ENCODE measurements at places on chromosomes 7 and 10.

DNA sequence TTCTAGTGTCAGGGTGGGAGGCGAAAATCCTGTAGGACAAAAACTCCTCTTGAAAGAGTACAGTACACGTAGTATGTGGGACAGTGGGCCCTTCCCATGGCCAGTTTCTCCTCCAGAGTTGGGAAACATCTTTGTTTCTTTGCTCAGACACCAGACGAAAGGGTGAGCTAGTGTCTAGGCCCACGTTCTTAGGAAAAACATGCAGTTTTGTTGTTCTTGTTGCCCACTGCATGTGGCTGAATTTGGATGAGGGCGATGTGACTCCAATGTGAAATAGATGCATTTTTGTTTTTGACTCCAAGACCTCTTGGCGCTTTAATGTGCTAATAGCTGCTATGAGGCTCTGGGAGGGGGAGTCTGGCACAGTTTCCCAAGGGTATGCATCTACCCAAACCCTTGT lies 100.8 kb downstream of the ATXN7L1 start:
- DNase-seq: no peak

- no peak for DNase-seq
Observed at GRCh38 chr10:103926722-103927319, 8.8 kb upstream of the STN1 start.

GRCh38 chr10:5889624-5890451 lies at the start of the genes ANKRD16 and FBH1:
Gene ANKRD16, minus strand, starts transcription at chr10:5889893. Its CDS starts 539 bp downstream, at chr10:5889354.
Gene FBH1, plus strand, starts transcription at chr10:5890243. Its CDS starts 103 bp downstream, at chr10:5890346.
- DNase-seq: peak; percentile 97

- DNase-seq: no peak
Observed at GRCh38 chr7:35477609-35478008, 217.3 kb downstream of the HERPUD2 start.

- DNase-seq: no peak
Observed at GRCh38 chr7:69678494-69679187, 80.4 kb downstream of the AUTS2 start.

- no peak for DNase-seq
Observed at GRCh38 chr10:113499806-113500205, 53.0 kb upstream of the HABP2 start.

DNA sequence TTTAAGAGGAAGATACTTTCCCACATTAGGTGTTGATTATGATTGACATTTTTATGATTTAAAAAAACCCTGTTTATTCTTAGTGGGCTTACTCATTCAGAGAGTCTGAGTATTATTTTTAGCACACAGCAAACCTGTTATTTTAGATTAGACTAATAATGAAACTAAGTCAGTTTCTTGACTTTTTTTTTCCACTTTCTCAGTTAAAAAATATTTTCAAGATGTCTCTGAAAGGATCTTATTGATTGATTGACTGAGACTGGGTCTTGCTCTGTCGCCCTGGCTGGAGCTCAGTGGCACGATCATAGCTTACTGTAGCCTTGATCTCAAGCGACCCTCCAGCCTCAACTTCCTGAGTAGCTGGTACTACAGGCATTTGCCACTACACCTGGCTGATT lies 20.4 kb upstream of the INPP5F start:
- no peak for DNase-seq

DNA sequence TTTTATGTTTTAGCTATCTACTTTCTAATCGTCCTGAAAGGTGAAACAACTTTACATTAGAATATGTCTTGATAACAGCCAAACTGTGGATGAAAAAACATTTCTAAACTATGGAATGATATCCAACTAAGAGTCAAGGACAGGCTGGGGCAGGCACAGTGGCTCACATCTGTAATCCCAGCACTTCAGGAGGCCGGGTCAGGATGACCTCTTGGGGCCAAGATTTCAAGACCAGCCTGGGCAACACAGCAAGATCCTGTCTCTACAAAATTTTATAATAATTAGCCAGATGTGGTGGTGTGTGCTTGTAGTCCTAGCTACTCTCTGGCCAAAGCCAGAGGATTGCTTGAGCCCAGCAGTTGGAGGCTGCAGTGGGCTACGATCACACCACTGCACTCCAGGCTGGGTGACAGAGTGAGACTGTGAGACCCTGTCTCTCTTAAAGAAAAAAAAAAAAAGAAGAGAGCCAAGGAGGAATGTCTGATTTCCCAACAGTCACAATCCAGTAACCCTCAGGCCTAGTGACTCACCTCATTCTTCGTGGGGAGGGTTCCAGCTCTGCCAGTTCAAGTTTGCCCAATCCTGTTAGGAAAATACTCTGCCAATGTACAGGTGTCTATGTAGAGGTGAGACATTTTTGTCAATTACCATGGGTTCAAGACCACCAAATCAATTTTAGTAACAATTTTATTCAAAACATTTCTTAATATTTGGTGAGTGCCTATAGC lies 14.6 kb upstream of the FZD1 start:
- DNase-seq: no peak

- no peak for DNase-seq
Observed at GRCh38 chr7:141562543-141562942, 11.3 kb downstream of the AGK start.

DNA sequence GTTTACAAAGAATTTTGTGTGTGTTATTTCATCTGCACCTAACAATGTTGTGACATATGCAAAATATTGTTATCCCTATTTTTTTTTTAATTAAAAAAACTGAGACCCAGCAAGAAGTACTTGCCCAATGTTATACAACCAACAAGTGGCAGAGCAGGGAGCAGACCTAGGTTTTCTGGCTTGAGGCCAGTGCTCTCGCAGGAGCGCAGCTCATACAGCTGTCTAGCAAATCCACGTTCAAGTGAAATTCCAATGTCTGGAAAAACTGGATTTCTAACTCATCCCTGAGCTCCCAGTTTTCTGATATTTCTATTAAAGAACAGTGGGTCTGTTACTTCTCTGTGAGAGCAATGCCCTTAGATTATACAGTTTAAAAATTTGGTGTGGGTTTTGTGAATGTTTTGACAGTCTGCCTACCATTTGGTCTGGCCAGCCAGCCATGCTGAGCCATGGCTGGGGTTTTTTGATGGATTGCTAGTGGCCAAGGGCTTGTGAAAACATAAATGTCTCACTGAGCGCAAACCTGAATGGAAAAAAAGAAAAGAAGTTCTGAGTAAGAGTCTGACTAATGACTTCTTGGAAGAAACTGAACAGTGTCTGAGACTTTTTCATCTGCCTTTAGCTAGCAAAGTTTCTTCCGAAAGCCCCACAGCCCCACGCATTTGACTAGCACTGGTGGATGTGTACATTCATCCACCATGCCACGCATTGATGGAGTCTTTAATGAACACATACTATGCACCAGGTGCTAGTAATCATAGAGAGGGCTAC lies 15.4 kb upstream of the PRF1 start:
- DNase-seq: no peak

GRCh38 chr10:14032406-14032998 lies 298.2 kb downstream of the FRMD4A start:
- peak; percentile 21 for DNase-seq

DNA sequence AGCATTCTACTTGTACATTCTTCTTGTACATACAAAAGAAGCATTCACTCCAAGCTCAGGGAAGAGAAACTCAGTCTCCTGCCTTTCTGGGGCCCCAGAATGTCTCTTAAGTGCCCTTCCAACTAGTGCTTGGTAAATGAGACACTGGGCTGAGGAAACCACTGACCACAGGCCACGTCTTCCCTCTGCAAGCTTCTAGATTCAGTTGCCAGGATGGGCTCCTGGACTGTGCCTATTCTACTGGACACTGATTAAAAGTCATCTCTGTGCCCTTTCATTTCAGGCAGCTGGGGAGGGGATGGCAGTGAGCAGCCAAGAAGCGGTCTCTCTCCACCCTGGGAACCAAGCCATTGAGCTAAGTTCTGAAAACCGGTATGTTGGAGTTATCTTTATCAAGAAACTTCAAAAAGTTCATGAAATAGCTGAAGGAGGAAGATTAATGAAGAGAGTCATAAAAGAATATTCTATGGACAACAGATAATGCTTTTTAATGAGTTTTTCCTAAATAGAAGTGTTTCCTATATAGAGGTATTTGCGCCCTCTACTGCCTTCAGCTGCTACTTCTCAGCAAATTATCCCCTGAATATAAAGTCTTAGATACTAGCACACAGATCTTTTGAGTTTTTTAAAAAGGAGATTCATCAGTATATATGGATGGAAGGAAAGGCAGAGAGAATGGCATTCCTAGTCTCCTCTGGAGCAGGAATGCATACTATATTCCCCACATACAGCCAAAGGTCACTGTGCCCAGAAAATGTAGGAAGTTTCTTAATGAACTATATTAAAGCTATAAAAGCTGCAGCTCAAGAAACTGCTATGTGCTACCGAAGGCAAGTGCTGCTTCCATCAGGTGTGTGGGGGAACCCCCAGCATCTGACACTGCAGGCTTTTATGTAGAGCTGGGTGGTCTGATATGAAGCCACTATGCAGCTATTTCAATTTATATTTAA lies 8.4 kb upstream of the IFIT1B start:
- DNase-seq: no peak

DNA sequence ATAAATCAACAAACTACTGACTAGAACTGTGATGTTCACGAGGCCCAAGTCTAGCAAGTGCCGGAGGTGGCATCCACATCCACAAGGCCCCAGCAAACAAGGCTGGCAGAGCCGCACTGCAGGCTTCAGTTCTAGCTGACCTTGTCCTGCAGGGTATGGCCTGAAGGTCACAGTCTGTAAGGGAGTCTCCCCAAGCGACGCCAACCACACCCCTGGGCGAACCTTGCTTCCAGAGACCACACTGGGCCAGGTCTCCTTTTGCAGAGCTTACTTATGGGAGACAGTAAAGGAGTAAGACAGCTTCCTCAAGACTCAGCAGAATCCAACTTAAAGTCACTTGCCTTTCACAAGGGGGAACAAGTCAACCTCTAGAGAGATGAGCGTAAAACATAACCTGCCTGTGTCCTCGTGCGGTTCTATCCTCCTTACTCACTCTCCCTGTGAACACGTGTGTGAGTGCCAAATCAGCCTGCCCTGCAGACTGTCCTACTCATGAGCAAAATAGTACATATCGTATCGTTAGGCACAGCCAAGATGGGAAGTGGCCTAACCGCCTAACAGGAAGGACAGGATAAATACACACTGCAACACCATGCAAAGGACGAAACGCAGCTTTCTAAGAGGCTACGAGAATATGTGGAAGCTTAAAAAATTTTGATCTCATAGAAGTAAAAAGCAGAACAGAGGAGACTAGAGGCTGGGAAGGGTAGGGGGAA lies 22.7 kb downstream of the FAM53B start:
- no peak for DNase-seq

- DNase-seq: no peak
Observed at GRCh38 chr10:58164517-58164916, 103.2 kb downstream of the IPMK start.

GRCh38 chr7:142385491-142386340 lies 127.9 kb upstream of the PRSS58 start:
- DNase-seq: no peak

DNA sequence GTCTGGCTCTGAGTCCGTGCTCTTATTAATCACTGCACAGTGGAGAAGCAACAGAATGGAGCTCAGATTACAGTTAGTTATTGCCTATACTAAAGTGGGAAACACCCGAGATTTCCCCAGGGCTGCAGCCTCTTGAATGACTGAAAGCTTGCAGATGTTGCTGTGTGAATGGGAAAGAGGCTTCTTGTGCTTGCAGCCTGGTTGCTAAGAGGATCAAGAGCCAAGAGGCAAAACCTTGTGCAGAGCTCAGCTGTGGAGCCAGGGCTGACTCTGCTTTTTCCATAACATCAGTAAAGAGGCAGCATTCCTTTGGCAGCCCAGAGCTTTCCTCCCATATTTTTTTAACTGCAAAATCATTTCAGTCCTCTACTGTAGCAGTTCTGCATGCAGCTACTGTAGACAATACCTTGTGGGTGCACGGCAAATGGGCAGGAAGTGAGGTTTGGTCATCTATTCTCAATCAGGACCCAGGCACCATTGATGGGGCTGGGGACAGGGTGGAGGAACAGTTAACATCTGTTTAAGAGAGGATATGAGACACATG lies 86.5 kb downstream of the RALA start:
- DNase-seq: no peak

- no peak for DNase-seq
Observed at GRCh38 chr7:52273685-52274610, 761.5 kb upstream of the POM121L12 start.

DNA sequence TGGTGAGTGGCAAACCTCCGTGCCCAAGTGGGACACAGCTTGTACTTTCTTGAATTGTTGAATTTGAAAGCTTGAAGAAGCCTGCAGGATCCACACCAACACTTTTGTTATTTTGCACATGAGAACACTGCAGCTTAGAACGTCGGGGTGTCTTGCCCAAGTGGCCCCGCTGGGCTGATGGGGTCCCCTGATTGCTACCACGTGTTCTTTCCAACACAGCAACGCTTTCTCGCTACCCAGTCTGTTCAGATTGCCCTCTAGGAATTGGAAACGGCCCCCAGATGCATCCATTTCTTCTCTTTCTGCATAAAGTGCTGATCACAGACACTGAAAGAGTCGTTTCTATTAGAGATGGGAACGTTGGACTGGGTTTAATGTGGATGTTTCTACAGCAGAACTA lies 268.5 kb downstream of the ADARB2 start:
- DNase-seq: no peak

- DNase-seq: no peak
Observed at GRCh38 chr10:104582602-104582951, 58.5 kb upstream of the SORCS3 start.

DNA sequence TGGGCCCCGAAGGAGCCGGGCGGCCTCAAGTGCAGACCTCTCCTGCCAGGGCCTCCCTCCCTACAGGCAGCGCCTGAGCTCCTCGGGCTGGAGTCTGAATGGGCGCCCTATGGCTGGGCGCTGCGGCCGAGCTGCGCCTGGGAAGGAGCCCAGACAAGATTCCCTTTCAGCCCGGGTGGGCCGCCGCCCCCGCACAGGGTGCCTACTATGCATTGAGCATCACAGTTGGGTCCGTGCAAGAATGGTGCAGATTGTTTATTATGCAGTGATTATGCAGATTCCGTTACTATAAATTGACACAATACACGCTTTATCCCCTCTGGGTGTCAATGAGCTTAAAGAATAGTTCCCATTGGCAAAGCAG lies 77.2 kb upstream of the PDGFA start:
- no peak for DNase-seq

GRCh38 chr7:21690705-21691104 lies 147.9 kb downstream of the DNAH11 start:
- DNase-seq: no peak

DNA sequence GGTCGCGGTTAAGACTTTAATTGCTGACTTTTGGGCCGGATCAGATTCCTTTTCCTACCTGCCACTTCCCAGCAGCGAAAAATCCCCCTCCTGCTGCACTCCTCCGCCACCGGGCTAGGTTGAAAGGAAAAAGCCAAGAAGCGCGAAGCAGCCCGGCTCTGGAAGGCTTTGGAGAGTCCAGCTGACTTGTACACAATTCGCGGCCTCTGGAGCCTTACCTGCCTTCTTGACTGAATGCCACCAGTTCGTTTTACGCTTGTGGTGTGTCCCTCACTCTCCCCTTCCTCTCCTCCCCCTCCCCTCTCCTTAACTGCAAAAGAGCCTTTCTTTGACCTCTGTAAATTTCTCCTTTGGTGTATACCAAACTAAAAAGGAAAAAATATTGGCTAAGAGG lies 2.7 kb upstream of the FEZF1 start:
- DNase-seq: no peak
